ENCODE measurements at places on chromosomes 16 and 17. TPM values are rescaled to one million over a fixed set of nuclear protein-coding genes. Genes with fewer than 3 reads are reported as not detected.

DNA sequence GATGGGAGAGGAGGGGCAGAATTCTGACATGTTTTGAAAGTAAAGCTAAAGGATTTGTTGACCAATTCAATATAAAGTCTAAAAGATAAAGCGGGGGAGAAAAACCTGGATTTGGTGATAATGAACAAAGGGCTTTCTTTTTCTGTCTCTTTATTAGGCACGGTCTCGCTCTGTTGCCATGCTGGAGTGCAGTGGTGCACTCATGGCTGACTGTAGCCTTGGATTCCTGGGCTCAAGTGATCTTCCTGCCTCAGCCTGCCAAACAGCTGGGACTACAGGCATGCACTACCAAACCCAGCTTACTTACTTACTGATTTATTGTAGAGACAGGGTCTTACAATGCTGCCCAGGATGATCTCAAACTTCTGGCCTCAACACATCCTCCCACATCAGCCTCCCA, 7.5 kb downstream of the CDR2 start:
- DNase-seq: no peak

GRCh38 chr16:31177136-31177535, 2.8 kb upstream of the FUS start:
- DNase-seq: no peak

GRCh38 chr16:22743401-22743800, 70.6 kb upstream of the HS3ST2 start:
- no peak for DNase-seq

- no peak for DNase-seq
These were observed 117.7 kb downstream of the ABCC1 start for GRCh38 chr16:16067127-16067526.

- DNase-seq: peak; percentile 16
These were observed 394.0 kb downstream of the KCNJ2 start for GRCh38 chr17:70563281-70563820.

DNA sequence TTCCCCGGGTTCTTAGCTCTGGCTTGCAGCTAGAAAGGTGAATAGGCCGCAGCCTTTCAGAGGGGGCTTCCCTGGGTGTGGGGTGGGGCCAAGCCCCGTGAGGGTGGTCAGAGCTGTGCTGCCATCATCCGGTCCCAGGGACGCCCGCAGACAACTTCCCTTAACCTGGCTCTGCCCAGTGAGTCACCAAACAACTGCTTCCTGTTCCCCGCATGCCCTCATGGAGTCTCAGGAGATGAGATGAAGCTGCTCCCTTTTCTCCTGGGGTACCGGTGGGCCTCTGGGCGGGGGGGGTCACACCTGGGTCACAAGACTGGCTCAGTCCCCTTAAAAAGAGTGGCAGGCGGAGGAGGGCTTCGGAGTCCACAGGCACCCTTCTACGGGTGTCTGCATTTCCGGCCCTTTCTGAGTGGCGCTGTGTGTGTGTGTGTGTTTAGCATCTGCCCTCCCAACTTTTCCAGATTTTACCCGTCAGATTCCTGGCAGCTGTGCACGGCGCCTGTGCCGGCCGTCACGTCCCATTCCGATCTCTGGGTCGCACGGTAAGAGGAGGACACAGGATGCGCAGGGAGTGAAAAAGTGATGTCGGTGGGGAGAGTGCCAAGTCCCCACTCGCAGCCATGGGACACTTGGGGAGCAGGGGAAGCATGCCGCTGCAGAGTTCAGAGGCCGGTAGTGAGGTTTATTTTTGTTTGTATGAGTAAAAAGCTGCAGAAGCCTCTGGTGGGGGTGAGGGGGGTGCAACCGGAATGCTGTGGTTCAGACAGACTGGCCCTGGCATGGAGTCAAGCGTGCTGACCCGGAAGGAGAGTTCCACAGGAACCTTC, 16.8 kb downstream of the HIC1 start:
- DNase-seq: peak; percentile 96

- DNase-seq: no peak
These were observed 15.2 kb downstream of the PLA2G10 start for GRCh38 chr16:14678748-14679497.

DNA sequence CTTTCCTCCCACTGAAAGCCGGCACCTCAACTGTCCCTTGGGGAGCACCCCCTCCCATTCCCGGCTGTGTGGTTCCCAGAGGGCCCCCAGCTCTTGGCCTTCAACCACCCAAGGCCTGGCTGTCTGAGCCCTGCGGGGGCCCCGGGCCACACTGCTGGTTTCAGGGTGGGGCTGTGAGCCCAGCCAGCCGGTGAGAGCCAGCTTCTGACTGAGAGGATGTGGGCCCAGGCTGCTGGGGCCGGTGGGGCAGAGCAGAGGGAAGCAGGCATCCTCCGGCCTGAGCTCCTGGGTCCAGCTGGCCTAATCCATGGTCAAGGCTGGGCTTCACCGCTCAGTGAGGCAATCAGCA, 875 bp upstream of the LGALS3BP start:
- DNase-seq: no peak

GRCh38 chr17:44310188-44310587, 1.8 kb downstream of the RUNDC3A start:
- no peak for DNase-seq

DNA sequence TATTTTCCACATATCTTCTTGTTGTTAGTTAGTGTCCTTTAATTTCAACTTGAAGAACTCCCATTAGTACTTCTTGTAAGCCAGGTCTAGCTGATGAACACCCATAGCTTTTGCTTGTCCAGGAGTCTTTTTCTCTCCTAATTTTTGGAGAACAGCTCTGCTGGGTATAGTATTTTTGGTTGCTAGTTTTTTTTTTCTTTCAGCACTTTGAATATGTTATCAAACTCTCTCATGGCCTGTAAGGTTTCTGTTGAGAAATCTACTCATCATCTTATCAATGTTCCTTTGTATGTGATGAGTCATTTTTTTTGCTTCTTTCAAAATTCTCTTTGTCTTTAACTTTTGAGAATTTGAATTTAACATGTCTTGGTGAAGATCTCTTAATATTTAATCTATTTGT, 31.8 kb upstream of the NKD1 start:
- no peak for DNase-seq

The KRT32 gene
- total RNA-seq: not detected

The CDH8 gene
- total RNA-seq: 0.55 TPM

The KRTAP9-3 gene
- total RNA-seq: not detected

The ESRP2 gene
- 43.8 TPM for total RNA-seq

The CIITA gene
- 59.6 TPM for total RNA-seq

Data from lung (tissue), 17 donors.